ENCODE measurements at places on chromosomes 12 and 14.

DNA sequence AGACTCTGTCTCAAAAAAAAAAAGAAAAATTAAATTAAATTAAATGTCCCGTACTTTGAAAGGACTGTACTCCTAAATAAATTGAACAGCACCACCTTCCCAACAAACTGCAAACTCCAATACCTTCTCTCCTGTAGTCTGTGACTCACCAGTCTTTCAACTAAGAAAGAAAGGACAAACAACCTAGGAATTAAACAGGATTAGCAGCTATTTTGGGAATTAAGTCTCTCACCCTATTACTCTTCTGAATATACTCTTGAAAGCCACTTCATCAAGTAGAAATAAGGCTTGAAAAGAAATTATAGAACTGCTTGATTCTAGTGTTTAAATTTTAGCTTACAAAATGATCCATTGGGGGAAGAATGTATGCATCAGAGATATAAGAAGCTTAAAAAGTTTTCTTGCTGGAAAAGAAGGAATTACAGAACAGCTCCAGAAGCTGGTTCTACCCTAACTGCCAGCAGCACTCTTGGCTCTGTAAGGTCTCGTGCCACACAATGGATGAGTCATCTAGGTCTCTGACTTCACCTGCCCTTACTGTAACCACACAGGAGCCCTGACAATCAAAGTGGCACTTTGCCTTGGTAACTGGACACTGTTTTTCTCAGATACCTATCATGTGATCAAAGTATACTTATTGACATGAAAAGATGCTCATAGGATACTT lies 57.0 kb upstream of the CERS5 start:
- no peak for DNase-seq

DNA sequence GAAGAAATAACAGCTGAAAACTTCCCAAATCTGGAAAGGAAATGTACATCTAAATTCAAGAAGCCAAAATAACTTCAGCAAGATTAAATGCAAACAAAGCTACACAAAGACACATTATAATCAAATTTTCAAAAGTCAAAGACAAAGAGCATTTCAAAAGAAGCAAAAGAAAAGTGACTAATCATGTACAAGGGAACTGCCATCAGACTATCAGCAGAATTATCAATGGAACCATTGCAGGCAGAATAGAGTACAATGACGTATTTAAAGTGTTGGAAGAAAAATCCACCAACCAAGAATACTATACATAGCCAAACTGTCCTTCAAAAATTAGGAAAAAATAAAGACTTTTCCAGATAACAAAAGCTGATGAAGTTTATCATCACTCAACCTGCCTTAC lies 147.5 kb downstream of the NELL2 start:
- DNase-seq, result no peak

DNA sequence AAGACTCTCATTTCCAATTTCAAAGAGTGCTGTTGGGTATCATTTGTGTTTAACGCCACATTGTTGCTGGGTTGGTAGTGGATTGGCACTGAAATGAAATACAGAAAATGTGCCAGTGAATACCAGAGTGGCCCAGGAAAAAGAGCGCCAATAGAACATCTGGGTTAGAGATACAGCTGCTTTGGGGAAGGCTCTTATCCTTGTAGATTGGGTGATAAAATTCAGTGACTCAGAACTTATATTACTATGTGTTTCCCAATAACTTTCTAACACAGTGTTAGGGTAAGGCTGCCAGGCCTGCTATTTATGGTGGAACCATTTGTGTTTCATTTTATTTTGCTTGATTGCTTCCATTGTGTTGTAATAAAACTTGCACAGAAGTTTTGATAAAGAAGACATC lies 168.2 kb upstream of the SSTR1 start:
- DNase-seq, result peak; percentile 50

DNA sequence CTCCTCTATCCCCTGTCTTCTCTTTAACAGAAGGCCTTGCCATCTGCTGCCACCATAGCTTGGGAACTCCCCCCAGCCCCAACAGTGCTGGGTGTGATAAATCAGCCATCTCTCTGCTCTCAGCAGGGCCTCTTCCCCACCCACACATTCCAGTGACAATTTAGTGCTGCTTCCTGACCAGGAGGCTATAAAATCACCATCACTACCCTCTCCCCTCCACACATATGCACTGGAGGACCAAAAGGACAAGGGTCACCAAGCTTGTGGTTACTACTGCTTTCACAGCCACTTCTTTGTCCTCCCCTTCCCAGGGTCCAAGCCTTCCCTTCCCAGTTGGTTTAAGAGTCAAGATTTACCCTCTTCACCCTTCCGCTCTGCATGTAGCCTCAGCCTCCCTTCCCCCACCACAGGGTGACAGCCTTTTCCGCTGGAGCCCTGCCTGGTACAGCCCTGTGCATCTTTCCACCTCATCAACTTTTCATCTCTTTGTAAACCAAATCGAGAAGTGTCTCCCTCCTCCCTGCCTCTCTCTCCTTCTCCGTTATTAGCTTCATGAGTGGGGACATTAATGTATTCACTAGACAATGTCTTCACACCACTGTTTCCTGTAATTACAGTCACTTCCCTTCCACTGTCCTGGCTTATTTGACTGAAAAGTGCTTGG lies 9.4 kb downstream of the PSMB5 start:
- no peak for DNase-seq

DNA sequence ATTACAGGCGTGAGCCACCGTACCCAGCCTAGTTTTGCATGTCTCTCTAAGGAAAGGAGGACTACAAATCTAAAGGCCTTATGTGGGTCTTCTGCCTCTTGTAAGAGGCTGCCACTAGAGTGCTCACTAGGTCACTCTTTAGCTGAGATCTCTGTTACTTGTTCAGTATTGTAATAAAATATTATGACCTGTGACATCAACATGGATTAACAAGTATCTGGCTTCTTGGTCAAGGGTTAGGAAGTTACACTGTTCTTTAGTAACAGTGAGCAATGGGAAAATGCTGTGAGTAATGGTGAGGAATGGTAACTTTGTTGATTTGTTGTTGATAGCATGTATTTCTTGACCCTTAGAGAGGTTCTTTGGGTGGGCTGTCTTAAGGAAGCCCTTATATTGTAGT lies 50.5 kb downstream of the ERC1 start:
- DNase-seq, result no peak

DNA sequence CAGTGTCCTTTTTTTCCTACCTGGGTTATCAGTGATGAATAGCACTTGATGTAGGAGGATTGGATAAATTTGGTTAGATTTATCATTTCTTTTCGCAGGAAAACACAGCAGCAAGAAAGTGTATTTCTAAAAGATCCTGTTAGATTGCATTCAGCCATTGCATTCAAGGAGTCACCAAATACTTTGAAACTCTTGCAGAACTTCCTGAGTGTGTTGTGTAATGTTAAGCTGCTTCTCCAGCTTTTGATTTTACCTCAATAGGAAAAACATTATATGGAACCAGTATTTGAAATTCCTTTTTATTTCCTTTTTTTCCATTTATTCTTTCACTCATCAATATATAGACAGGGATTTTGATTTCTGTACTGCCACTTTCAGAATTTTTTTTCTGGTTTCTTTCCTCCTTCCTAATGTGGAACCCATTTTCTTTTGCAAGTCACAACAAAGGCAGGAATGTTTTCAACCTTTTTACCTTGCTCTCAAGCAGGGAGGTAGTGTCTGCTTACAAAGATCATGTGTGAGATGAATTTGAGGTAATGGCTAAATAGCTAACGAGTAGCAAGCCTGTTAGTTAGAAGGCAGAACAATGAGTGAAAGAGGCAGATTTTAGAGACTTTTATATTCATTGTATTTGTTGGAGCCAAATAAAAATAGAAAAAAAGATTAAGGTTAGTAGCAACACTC lies 56.2 kb downstream of the PPHLN1 start:
- DNase-seq, result peak; percentile 1

- no peak for DNase-seq
Measured at GRCh38 chr14:73176685-73177084, 40.4 kb downstream of the PSEN1 start.

GRCh38 chr14:97331526-97331925 lies 534.3 kb downstream of the VRK1 start:
- DNase-seq, result no peak

DNA sequence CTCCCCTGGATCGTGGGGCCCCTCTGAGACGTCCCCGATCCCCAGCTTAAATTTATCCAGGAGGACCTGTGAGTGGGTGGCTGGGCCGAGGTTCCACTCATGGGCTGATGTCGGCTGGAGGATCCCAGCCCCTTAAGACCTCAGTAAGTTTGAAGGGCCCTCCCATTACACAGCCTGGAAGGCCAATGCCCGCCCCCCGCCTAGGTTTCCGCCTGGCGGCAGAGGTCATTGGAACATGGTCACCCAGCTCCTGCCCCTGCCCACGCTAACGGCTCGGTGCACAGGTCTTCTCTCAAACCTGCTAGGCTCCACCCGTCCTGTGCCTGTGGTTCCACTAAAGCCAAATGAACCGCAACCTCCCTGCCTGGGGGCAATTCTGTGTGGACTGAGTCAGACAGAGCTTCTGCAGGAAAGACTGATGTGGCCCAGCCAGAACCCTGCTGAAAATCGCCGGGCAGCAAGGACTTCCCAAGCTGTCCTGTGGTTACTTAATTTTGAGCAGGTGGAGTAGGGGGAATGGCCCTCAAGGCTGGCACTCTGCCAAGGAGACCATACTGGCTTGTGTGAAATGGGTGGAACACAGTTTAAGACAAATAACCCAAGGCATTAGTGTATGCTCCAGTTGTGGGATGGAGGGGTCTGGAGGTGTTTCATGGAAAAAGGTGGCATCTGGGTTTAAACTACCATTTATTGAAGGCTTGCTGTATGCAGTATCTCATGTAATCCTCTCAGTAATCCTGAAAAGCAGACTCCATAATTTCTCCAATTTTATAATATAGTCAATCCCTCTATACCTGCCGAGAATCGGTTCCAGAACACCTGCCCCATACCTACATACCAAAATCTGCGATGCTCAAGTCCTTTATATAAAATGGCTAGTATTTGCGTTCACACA lies 903 bp upstream of the NT5DC3 start:
- DNase-seq, result peak; percentile 83

DNA sequence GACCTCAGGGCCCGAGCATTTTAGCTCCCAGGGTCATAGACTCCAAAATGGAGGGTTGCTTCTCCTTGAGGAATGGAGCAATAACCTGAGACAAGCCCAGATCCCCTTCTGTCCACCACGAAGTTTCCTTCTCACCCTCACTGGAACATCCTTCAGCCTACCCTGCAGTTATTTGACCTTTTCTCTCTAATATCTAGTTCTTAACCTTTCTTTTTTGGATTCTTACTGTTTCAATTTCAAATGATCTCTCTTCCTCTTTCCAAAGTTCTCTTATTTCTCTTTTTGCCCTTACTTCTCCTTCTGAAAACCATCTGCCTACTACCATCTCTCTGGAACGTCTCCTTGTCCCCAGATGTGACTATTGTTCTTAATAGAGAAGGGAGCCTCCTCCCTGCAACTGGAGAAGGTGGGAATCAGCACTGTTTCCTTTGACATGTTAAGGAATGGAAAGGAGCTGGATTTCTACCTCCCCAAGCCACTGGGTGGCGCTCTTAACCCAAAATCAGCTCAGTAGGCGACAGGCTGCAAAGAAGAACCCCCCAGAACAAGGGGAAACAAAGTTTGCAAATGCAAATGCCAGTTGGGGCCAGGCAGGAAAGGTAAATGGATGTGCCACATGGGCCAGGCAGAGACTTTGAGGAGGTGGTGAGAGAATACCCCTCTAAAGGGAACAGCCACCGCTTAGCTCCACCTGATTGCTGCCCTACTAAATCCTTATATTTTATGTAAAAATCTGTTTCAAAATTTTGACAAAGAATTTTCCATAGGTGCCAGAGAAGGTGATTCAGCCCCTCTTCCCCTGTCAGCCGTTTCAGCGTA lies 22.4 kb upstream of the PDE1B start:
- no peak for DNase-seq

DNA sequence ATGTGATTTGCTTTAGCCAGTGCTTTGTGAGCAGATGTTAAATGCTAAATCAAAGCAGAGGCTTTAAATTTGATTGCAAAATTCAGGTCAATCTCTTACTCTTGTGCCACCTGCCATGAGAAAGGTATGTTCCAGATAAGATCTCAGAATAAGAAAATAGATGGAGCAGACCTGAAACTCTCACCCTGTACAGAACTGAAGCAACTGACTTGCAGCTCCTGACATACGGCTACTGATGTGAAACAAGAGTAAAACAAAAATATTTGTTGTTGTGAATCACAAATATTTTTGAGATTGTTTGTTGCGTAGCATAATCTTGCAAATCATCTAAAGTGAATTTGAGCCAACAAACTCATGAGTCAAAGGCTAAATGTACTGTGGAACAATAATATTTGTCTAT lies 3.5 kb upstream of the OSBPL8 start:
- DNase-seq, result no peak

- DNase-seq, result no peak
Measured at GRCh38 chr12:67067453-67068203, 201.5 kb upstream of the CAND1 start.

- DNase-seq, result no peak
Measured at GRCh38 chr12:51926064-51926632, 18.8 kb downstream of the ACVRL1 start.

- no peak for DNase-seq
Measured at GRCh38 chr14:61611880-61612630, 83.3 kb upstream of the HIF1A start.

GRCh38 chr14:29462321-29462720 lies 465.3 kb downstream of the PRKD1 start:
- no peak for DNase-seq

DNA sequence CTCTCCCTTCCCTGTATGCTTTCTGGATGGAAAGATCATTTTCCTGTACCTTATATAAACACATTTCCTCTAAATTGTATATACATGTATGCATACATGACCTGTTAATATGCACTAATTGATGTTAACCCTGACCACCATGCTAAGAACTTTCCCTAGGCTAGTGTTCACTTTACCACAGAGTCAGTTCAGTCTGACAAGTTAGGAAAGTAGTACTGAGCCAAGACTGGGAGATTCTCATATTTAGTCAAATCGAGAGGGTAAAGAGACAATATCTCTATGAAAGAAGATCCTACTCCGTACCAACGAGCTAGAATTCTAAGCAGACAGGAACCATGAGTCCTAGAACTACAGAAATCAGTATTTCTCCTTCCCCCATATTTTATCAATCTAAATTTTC lies 36.8 kb downstream of the ATF7 start:
- no peak for DNase-seq

DNA sequence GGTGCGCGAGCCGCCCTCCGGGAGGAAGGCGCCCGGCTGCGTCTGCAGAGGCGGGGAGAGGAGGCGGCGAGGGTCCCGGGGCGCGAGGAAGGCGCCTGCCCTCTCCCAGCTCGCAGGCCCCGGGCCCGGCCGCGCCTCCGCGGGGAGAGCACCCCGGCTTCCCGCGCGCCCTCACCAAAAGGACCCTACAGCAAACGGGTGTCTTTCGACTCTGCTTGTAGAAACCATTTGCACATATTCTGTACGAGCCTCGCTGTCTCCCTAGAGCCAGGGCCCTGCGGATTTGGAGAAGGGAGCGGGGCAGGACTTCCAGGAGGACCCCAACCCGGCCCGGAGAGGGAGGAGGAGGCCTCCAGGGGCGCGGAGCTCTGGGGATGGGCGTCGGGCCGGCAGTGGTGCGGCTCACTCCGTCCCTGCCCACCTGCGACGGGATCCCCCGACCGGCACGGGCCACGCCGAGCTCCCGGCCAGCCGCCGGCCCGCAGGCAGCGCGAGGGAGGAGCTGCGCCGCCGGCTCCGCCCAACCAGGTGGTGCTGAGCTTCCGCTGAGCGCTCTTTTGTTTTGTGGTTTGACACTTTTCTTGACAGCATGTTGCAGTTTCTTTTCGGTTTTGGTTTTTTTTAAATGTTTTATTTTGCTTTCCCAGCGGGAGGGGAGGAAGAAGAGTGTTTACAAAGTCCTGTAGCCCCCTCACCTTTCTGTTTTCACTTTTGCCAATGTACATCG lies 103.3 kb upstream of the FKBP4 start:
- no peak for DNase-seq
